ENCODE measurements at places on chromosomes 5 and 9. TPM values are rescaled to one million over a fixed set of nuclear protein-coding genes. Genes with fewer than 3 reads are reported as not detected.

- DNase-seq, result no peak
These were observed 17.1 kb downstream of the VPS13A start for GRCh38 chr9:77194423-77194822.

The NPR3 gene
- not detected for total RNA-seq

- DNase-seq, result no peak
These were observed 126.6 kb downstream of the NSG2 start for GRCh38 chr5:174172152-174172551.

- DNase-seq, result no peak
These were observed 273.5 kb upstream of the PTGER4 start for GRCh38 chr5:40405996-40406740.

- no peak for DNase-seq
These were observed 105.2 kb upstream of the RAD23B start for GRCh38 chr9:107177857-107178256.

GRCh38 chr9:83431101-83432060 lies 106.8 kb downstream of the FRMD3 start:
- no peak for DNase-seq

- DNase-seq, result no peak
These were observed 427.4 kb downstream of the CETN3 start for GRCh38 chr5:89981878-89982773.

GRCh38 chr9:38259519-38260218 lies 132.8 kb upstream of the ALDH1B1 start:
- DNase-seq, result no peak

DNA sequence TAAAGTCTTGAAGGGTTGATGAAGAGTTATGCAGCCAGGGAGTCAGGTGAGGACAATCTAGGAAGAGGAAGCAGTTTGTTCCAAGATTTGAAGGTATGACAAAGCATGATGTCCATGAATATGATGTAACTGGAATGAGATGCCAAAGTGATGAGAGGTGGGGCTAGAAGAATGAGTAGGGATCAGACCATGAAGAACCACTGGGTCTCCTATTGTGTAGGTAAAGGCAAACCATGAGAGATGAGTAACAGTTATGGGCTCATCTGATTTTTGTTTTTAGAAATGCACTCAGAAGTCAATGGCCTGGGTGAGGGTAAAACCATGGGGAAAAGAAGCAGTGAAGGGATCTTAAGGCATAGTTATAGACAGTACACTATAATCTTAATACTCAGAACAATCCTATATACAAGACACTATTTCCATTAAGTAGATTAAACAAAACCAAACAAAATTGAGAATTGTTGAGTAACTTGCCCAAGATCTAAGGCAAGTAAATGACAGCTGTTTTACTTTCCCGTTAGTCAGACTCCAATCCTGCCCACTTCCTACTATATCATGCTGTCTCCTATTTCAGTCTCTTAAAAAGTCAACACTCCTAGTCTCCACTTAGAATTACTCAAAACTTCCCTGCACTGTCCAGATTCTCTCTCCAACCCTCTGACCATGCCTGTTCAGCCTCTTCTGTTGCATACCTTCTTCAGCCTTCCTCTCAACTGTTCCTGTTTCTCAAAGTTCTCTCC lies 393.8 kb upstream of the MEF2C start:
- DNase-seq, result no peak

GRCh38 chr5:127856292-127856691 lies 153.1 kb downstream of the CCDC192 start:
- DNase-seq, result no peak

DNA sequence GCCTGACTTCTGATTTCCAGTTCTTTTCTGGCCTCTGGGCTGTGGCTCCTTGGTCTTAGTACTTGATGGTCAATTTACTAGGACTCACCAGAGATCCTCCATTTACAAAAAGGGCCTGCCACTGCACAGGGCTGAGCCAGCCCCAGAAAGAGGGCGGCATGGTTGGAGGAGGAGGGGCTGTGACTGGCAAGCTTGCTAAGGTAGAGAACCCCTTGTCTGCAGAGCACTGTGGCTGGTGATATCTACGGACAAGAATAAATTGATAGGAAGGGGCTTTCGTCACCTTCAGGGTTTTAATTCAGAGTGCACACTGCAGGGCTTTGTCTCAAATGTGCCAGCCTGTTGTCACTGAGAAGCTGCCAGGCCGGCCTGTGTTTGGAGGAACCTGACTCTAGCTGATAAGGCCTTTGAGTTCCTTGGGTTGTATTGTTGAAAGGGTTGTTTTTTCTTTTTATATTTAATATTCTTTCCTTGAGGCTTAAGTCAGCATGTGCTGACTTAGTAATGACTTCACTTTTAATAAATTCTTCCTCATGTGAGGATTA lies 15.1 kb downstream of the SLC22A5 start:
- no peak for DNase-seq

- peak; percentile 65 for DNase-seq
These were observed 6.3 kb downstream of the RAPGEF1 start for GRCh38 chr9:131733541-131734061.

- no peak for DNase-seq
These were observed 452.1 kb downstream of the EFNA5 start for GRCh38 chr5:107218457-107219193.

DNA sequence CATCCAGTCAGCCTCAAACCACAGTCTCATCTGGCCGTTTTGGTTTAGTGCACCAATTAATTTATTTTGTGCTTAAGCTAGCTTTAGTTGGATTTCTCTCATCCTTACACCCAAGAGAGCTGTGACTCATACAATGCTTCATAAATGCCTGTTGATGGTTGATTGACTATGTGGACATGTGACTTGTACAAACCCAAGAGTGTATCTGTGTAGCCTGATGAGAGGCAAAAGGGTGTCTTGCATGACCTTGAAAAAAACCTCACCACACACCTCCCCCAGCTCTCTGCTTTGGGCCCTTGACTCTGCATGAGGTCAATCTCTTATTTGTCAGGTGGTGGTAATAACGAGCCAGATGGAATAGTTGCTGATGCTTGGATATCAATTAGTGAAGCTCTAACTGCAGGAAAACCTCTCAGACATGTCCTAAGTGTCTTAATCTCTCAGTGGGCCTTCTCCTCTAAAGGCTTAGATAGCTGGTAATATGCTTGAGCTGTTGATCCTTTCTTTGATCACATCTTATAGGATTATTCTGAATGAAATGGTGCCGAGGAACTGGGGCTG lies 10.6 kb upstream of the GLRA1 start:
- no peak for DNase-seq

- no peak for DNase-seq
These were observed 81.9 kb upstream of the RARS1 start for GRCh38 chr5:168404365-168404764.

DNA sequence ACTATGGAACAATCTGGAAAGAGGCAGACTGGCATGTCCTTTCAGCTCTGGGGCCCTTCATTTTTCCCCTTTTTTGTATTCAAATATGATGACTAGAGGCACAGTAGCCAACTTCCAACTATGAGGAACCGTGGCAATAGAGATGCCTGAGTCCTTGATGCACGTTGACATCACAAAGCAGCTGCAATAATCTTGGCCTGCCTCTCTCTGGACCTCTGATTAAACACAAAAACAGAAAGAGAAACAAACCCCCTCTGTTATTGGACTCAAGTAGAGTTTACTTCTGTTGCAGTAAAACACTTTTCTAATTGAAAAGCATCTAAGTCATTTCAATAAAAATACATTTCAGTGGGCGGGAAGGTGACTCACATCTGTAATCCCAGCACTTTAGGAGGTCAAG lies 122.2 kb upstream of the GRAMD2B start:
- DNase-seq, result no peak

DNA sequence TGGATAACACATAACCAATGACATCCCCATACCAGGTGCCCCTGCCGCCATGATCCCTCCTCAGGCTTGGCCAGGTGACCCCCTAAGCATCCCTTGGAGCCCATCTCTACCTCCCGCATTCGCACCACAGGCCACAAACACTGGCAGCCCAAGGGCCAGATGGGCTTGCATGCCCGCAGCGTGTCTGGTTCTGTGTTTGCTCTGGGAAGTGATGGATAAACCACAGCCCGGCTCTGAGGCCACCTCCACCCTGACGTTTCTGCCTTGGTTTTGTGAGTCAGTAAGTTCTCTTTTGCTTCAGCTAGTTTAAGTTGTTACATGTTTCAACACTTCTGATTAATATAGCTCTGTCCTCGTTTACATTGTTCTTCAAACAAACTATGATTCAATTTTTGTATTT lies 172.4 kb upstream of the PHYKPL start:
- no peak for DNase-seq

All from CD8-positive, alpha-beta memory T cell (primary cell).